ENCODE measurements at places on chromosomes 6 and 20.

DNA sequence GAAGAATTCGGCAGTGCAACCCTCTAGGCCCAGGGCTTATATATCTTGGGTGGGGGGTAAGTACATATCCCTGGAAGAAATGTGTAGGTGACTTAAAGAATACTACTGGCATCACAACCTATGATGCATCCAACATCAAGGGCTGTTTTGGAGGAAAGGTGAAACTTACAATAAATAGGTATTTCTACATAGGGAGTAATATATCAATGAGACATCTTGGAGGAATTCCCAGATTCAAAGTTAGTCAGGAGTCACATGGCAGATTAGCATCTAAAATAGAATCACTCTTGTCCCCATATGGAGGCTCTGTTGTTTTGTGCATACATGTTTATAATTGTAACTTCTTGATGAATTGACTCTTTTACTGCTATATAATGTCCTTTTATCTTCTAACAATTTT is 375.5 kb downstream of the PAX1 start:
- DNase-seq = no peak

DNA sequence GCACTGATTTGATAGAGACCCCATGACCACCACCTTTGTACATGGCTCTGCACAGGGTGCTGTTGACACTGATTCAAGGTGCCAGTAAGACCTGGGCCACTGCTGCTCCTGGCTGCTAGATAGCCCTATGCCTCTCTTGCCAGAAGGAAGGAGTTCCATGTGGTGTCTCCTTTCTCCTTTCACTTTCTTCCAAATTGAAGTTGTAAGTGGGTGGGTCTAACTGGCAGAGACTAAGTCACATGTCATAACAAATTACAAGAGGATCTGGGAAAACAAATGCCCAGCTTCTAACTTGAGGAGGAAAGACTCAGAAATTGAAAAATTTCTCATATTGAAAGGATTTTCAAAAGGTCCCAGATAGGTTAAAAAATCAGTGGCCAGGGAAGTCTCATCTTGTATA is 116.8 kb downstream of the TFAP2B start:
- DNase-seq = no peak

DNA sequence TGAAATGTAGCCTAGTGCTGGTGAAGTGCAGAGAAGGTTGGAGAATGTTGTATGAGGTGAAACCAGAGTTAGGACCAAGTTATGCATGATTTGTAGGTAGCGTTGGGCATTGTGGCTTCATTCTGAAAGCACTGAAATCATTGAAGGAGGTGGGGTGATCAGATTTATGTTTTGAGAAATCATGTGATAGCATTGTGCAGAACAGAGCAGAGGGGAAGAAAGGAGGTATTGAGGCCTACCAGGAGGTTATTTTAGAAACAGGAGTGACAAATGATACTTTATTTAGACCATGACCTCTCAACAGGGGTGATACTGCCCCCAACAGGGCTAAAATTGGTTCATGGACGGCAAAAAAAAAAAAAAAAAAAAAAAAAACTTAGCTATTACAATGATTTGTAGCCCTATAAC is 15.6 kb upstream of the HMGN3 start:
- peak; percentile 38 for DNase-seq

GRCh38 chr20:63962426-63963347 is 6.5 kb upstream of the UCKL1 start:
- no peak for DNase-seq

DNA sequence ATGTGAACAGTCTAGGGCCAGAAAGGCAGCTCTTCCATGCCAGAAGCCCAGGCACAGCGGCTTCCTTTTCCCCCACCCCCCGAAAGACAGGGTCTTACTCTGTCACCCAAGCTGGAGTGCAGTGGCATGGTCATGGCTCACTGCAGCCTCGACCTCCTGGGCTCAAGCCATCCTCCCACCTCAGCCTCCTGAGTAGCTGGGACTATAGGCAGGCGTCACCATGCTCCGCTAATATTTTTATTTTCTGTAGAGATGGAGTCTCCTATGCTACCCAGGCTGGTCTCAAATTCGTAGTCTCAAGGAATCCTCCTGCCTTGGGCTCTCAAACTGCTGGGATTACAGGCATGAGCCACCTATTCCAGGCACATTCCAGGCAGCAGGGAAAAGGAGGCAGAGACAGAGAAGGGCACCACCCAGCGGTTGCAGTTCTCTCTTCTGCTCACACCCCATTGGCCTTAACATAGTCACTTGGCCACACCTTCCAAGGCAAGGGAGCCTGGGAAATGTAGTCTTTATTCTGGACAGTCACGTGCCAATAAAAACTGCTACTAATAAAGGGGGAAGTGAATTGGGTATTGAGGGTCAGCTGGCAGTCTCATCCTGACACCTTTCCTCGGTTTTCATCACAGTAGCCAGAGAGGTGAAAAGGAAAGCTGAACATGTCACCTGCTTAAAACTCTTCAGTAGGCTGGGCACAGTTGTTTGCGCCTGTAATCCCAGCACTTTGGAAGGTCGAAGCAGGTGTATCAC is 205.9 kb downstream of the ZMYND8 start:
- DNase-seq = peak; percentile 89

DNA sequence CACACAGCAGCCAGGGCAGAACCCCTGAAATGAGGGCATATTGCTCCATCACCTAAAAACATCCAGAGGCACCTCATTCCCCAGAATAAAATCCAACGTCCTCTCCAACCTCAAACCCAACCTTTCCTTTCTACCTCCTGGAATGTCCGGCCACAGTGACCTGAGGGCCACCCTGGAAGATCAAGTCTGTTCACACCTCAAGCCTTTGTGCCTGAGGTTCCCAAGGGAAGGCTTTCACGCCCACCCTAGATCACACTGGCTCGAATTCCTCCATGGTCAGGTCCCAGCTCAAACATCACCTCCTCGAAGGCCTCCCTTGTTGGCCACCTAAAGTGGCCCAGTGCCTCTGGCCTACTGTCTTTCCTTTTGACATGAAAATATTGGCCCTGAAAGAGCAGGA is 88.9 kb downstream of the ZMYND8 start:
- DNase-seq = no peak

DNA sequence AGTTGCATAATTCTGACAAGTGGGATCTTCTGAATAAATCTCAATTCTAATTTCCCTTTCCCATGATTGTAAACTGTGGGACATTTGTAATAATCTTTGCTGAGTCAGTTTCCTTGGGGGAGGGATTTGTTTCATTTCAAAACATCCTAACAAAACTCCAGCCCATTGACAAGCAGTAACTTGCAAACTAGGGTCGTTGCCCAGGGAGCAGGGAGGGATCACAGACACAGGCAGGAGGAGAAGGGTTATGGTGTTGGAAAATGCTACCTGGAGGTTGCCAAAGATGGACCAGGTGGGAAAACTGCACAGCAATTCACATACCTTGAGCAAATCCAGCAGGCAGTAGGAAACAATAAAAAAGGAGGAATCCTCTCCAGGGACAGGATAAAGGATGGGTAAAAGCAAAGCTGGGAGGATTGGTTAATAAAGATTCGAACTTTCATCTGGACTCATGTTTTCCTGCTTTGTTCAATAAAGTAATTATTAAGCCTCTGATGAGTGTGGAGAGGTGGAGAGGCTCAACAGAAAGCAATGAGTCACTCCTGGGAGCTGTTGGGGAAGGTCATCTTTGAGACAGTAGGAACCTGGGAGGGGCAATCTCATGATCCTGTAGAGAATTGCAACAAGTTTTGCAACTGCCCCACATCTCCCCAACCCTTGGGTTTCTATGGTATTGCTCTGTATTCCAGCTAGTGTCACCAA is 87.3 kb upstream of the AKIRIN2 start:
- peak; percentile 15 for DNase-seq

- no peak for DNase-seq
Observed at GRCh38 chr6:149129371-149130077, 188.0 kb upstream of the TAB2 start.

- DNase-seq = no peak
Observed at GRCh38 chr20:31602779-31603441, 2.2 kb upstream of the ID1 start.

GRCh38 chr6:39088331-39088730 is 26.7 kb downstream of the SAYSD1 start:
- DNase-seq = peak; percentile 86

GRCh38 chr20:3228750-3229032 is 10.3 kb downstream of the SLC4A11 start:
- no peak for DNase-seq

DNA sequence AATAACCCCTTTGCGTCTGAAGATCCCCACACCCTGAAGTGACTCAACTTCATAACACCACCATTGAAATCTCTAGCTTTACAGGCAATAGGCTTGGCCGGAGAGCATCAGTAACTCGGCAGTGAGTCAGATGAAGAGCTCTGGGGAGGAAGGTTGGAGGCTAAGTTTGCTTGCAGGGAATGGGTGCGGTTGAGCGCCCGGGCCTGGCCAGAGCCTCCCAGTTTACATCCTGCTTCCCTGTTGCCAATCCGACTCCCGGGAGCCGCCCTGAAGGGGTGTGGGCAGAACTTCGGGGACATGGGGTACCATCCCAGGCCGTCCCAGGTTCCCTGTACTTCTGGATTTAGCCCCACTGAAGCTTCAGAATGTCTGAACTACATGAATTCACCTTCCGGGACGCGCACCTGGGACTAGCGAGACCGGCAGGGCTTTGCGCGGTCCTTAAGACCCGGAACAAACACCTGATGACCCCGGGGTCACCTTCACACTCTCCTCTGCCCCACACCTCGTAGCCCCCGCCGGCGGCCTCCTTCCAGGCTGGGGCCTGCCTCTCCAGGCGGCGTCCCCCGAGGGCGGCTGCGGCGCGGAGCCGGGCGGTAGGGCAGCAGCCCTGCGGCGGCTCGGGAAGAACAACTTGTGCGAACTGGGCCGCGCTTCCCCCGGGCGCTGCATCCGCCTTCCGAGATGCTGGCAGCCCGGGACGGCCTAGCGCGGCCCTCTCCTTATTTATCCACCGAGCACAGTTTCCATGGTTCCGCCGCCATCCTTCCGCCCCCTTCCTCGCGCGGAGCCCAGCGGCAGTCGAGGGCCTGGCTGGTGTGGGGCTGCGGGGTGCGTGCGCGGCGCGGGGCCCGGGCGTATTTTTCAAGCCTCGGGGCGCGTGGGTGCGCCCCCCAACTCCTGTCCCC is 56.6 kb upstream of the RREB1 start:
- DNase-seq = peak; percentile 76

DNA sequence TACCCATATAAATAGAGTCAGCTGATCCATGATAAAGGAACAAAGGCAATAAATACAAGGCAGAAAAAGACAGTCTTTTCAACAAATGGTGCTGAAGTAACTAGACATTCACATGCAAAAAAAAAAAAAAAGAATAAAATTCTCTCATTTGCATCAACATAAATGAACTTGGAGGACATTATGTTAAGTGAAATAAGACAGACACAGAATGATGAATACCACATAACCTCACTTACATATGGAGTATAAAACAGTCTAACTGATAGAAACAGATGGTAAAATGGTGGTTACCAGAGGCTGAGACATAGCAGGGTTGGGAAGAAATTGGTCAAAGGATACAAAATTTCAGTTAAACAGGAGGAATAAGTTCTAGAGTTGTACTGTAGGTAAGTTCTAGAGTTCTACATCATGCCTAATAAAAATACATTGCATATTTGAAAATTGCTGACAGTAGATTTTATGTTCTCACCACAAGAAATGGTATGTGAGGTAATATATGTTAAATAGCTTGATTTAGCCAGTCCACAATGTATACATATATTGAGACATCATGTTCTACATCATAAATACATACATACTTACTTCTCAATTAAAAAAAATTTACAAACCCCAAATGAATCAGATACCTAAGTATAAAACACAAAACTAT is 8.3 kb downstream of the ZNF322 start:
- no peak for DNase-seq

GRCh38 chr20:57938158-57939108 is 228.6 kb upstream of the PMEPA1 start:
- DNase-seq = no peak

GRCh38 chr6:31070711-31071197 is 41.6 kb downstream of the C6orf15 start:
- peak; percentile 68 for DNase-seq

DNA sequence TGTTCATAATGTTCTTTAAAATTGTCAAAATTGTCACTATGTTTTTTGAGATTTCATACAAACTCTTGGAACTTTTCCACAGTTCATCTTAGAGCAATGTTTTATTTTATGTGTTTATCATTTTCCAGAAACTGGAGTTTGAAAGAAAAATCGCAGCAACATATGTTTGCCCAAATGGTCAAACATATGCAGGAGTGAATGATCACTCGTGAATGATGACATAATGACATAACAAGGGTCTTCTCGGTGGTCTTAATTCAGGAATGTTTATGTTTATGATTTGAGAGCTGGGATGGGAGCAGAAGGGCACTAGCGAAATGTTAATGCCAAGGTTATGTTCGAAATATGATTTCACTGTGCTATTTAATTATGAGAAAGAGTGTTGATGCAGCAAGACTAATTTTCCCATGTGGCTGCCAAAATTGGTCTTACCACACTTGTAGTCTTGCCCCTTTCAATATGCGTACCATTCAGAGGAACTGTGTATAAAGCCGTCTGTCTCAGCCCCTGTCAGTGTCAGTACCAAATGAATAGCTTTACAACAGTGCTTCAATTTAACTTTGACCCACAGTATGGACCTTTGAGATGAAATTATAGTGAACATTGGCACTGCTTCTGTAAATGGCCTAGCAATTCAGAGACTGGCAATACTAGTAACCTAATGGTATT is 152.3 kb downstream of the CARMIL1 start:
- no peak for DNase-seq

- DNase-seq = no peak
Observed at GRCh38 chr6:170023620-170024521, 267.0 kb downstream of the DLL1 start.

GRCh38 chr6:132936646-132937045 is 122.3 kb downstream of the RPS12 start:
- DNase-seq = no peak

GRCh38 chr6:158078320-158078719 is 89.7 kb downstream of the SERAC1 start:
- DNase-seq = no peak

- no peak for DNase-seq
Observed at GRCh38 chr6:89295981-89296380, 19.1 kb downstream of the GABRR2 start.
